ENCODE measurements at places on chromosomes 4 and X.

- no peak for DNase-seq
Observed at GRCh38 chr4:945274-946102, 13.2 kb downstream of the TMEM175 start.

- no peak for DNase-seq
Observed at GRCh38 chr4:73453701-73454005, 17.6 kb downstream of the AFP start.

GRCh38 chrX:45358392-45358791 lies 157.7 kb upstream of the DIPK2B start:
- no peak for DNase-seq

DNA sequence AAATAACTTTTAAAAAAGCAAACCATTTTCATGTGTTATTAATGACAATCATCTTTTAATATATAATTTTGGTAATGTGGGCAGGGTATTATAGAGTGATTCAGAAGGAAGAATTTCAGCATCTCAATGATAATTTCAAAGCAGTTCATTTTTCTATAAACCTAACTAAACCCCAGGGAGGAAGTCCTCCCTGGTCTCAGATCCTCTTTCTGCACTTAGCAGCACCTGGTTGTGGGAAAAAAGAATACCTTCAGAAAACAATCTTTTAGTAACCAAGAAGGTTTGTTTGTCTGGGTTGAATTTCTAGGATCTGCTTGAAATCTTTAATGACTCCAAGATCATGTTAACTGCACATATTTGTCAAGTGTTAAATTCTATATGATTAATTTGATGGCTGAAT lies 29.9 kb downstream of the DKK2 start:
- no peak for DNase-seq

- peak; percentile 59 for DNase-seq
Observed at GRCh38 chrX:71652405-71652804, 14.9 kb upstream of the LOC101059915 start.

GRCh38 chr4:151260526-151260925 lies 16.4 kb upstream of the PRSS48 start:
- no peak for DNase-seq

DNA sequence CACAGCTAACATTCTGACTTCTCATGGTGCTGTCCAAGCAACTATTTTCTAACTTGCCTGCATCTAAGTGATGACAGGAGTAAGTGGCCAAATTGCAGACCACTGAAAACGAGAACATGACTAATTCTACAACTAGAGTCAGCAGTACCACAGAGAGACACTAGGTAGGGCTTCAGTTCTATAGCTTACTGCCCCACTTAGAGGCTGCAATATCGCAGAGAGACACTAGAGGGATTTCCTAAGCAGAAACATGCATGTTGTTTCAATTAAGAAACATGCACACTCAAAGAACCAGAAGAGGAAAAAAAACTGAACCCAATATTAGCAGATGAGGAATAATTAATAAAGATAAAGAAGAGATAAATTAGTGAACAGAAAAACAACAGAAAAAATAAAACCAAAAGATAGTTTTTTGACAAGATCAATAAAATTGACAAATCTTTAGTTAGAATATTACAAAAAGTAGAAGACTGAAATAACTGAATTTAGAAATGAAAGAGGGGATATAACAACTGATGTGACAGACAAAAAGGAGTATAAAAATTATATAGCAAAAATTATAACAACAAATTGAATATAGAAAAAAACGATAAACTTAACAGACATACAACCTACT lies 100.8 kb downstream of the SPIN4 start:
- DNase-seq, result no peak

DNA sequence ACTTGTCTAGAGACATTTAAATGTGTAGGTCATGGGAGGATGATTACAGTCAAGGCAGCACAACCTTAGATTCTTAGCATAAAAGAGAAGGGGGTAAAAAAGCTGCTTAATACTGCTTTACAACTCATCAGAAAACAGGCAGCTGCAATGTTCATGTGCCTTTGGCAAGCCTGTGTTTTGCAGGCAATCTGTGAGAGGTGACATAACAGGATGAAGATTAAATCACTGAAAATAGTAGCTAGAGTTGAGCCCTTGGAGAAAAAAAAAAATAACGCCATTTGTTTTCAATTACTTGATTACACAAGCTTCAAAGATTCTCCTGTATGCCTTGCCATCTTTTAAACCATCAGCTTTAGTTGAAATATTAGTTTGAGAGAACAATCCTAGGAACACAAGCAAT lies 847.6 kb upstream of the LCORL start:
- no peak for DNase-seq

- DNase-seq, result no peak
Observed at GRCh38 chrX:122076241-122076640, 1028.8 kb downstream of the GLUD2 start.

DNA sequence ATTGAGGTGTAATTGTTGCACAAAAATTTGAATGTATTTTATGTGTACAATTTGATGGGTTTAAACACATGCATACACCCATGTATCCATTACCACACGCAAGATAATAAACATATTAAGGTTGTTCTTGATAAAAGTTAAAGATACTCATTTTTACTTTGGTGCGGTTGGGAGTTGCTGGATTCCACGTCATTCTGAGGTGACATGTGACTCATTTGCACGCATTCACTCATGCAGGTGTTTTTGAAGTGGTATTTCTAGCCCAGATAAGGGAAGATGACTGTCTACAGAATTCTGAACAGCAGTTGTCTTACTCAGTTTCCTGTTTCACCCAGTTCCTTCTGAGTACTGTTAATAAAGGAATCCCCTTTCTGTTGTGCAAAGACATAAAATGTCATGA lies 142.0 kb downstream of the RTL3 start:
- peak; percentile 44 for DNase-seq

GRCh38 chrX:132877954-132878536 lies 80.4 kb downstream of the HS6ST2 start:
- no peak for DNase-seq

- no peak for DNase-seq
Observed at GRCh38 chr4:20493761-20494353, 206.4 kb upstream of the PACRGL start.

DNA sequence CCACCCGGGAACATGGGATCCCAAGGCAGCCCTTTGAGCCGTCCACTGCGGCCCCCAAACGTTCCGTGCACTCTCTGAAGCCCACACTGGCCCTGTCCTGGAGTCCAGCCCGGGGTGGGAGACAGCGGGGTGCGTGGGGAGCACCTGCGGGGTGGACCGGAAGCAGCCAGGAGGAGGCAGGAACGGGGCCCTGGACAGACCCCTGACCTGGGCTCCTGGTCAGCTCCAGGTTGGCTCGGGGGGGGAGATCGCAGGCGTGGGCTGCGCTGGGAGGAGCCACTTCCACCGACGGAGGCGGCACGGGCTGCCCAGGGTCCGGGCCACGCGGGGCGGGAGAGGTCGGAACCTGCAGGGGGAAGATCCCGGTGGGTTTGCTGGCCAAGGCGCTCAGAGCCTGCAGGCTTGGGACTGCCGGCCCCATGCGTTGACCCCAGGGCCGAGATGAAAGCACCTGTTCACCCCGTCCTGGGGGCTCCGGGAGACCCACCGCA lies 5.7 kb upstream of the PLCXD1 start:
- DNase-seq, result no peak

GRCh38 chr4:66372706-66373105 lies 702.4 kb upstream of the EPHA5 start:
- DNase-seq, result no peak

GRCh38 chr4:10023050-10023419 lies 1.7 kb upstream of the SLC2A9 start:
- no peak for DNase-seq

DNA sequence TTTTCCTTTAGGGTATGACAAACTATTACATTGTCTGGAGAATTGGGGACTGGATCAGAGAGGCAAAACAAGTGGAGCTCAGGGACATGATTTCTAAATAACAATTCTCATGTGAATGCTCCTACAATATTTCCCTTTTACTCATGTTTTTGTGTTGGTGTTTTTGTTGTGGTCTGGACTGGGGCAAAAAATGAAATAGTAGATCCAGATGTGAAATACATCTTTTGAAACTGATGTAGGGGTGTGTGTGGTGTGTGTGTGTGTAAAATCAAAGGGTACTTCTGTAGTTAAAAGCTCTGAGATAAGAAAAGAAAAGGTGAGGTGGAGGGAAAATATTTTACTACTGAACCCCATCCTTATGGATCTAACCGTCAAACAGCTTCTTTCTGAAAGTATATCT lies 188.4 kb upstream of the RPL34 start:
- no peak for DNase-seq

DNA sequence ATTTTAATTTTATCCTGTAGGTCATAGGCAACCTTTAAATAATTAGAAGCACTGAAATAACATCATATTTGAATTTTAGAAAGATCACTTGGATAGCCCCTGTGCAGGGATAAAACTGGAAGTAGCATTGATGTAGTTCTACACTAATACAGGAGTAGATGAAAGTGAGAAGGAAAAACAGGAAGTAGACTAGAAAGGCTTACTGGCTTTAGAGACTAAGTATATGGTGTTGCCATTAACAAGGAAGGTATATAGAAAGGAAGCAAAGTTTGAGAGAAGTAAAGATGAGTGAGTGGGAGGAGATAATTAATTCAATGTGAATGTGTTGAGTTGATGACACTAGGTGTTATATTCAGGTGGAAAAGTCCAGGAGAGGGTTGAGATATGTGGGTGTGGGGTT lies 73.1 kb upstream of the EPGN start:
- DNase-seq, result no peak

- DNase-seq, result no peak
Observed at GRCh38 chr4:186946682-186947294, 223.1 kb upstream of the FAT1 start.

DNA sequence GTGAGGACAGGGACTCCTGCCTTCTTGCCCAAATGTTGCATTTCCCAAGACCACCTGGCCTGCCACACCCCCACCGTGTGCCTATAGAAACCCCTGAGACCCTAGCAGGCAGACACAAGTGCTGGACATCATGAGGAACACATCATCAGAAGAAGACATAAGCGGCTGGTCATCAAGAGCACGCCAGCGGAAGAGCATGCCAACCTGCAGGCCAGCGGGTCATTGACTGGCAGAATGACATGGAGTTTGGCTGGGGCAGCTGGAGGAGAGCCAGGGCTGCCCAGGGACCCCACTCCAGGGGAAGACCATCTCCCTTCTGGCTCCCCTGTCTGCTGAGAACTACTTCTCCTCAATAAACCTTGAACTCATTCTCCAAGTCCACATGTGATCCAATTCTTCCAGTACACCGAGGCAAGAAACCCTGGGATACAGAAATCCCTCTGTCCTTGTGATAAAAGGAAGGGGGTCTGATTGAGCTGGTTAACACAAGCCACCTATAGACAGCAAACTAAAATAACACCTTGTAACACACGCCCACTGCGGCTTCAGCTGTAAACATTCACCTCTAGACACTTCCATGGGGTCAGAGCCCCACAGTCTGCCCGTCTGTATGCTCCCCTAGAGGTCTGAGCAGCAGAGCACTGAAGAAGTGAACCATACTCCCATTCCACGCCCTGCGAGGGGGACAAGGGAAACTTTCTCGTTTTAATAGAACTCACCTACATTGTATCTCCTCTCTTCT lies 164.8 kb upstream of the EMCN start:
- no peak for DNase-seq

DNA sequence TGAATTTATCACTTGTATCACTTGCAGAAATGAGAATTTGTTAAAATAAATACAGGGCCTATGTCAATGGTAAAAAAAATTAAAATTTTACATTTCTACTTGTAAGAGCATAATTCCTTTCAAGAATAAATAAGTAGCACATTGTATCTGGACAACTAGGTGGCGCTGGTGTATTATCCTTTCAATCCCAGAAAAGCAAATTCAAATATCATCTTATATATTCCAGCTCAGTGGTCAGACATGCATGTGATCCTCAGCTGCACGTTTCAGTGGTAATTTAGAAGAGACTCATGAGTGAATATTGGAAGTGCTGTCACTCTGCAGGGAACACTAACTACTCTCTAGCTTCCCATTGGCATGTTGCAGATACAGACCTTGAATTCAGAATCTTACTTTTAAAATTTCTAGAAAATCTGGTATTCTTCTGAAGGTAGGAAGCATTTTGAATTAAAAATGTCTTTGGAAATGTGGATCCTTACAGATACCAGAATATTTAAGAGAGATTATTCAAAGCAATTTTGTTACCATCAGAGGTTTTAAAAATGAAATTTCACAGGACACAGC lies 1414.7 kb upstream of the TENM3 start:
- no peak for DNase-seq

DNA sequence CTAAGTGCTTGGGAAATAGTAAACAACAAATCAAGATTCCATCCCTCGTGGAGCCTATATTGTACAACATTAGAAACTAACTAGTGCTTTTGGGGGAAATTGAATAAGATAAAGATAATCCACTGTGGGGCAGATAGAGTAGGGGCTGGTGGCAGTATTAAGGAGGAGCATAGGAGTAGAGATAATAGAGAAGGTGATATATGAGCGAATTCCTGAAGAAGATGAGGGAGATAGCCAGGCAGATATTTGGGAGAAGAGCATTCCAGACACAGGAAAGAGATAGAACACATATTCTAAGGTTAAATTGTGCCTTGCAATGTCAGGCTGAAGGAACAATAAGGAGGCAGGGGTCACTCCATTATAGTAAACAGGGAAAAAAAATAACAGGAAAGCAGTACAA lies 218.2 kb downstream of the GRID2 start:
- DNase-seq, result no peak

- no peak for DNase-seq
Observed at GRCh38 chr4:169225058-169225751, 45.6 kb downstream of the SH3RF1 start.

DNA sequence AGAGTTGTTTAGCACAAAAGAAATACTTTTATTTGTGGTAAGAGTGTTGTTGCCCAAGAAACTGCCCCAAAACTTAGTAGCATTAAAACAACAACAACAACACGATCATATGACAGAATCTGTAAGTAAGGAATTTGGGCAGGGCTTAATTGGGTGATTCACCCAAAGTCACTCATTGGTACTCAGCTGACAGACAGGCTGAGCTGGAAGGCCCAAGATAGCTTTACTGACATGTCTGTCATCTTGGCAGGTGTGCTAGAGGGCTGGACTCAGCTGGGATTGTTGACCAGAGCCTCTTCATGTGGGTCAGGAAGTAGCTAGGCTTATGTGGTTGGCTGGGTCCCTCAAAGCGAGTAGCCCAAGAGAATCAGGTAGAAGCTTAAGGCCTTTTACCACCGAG lies 52.3 kb downstream of the KIAA0232 start:
- no peak for DNase-seq

- DNase-seq, result no peak
Observed at GRCh38 chr4:37225778-37226177, 18.8 kb upstream of the NWD2 start.

DNA sequence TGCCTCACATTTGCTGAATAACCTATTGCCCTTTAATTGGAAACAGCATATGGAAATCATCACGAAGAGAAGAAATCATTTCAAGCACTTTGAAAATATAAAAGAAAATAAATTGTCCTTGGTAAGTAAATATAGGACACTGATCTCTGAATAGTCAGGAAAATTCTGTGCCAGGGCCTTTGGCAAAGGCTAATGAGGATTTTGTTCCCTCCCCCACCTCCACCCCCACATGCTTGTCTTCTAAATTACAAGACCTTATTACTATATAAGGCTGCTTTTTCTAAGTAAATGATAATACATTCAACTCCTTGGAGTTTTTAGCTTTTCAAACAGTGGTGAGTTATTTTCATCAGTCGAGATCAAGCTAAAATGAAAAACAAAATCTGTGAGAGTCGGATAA lies 15.8 kb downstream of the SYNPO2 start:
- no peak for DNase-seq

Measured in stimulated activated CD4-positive, alpha-beta T cell treated with anti-CD3 and anti-CD28 coated beads, Interleukin-1b, Interleukin-23, amount 100 ng/mL, for 4 hours (primary cell).